ENCODE measurements at places on chromosomes 11 and 22.

DNA sequence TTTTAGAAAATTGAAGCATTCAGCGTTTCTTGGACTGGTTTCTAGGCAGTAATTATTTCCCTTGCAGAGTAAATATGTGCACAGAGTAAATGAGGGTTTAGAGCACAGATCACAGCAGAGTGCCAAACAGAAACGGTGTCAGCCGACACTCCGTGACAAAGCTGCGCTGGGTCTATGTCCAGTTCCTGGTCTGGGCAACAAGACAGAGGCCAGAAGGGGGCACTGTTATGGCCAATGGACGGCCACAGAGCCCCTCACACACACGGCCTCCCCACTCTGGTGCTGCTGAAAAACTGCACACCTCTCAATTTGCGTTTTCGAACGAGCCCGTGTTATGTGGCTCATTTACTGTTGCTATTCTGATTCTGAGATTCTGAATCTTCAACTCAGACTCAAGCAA, 180.7 kb downstream of the MPPED1 start:
- DNase-seq, result no peak

DNA sequence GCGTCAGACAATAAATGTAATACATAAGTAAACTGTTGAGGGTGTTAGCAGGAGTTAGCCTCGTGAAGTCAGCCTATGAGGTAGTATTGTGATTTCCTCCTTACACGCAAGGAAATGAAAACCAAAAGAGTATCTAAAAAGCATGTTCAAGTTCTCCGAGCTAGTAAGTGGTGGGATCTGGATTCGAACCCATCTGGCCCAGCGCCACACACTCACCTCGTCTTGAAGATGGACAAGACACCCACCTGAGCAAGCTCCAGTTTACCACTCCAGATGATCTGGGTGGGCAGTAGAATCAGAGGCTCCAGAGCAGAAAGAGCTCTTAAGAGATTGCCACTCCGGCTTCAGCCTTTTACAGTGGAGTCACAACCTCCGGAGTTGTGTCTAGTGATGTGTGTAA, 140.3 kb downstream of the PKNOX2 start:
- DNase-seq, result no peak

- no peak for DNase-seq
Measured at GRCh38 chr11:10908215-10908951, 50.5 kb upstream of the ZBED5 start.

GRCh38 chr22:46953968-46954765, 191.7 kb downstream of the TBC1D22A start:
- DNase-seq, result no peak

DNA sequence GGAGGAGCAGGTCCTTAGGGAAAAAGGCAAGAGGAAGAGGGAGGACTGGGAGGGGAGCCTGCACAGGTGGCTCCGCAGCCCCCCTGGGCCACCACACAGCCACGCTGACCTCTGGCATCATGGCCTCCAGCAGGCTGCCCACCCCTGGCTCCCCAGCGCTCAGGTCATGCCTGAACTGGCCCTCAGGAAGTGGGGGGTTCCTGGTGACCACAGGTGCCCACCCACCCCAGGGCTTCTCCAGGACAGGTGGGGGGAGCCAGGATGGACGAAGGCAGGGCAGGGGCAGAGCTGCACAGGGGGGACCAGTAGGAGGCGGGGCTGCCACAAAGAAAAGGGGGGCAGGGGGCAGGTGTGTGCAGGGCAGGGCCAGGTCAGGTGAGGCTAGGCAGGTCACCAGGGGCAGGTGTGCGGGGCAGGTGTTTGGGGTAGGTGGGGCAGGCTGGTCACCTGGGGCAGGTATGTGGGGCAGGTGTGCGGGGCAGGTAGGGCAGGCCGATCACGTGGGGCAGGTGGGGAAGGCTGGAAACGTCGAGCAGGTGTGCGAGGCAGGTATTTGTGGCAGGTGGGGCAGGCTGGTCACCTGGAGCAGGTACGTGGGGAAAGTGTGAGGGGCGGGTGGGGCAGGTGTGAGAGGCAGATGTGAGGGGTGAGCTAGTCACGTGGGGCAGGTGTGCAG, 997 bp downstream of the DEAF1 start:
- no peak for DNase-seq

DNA sequence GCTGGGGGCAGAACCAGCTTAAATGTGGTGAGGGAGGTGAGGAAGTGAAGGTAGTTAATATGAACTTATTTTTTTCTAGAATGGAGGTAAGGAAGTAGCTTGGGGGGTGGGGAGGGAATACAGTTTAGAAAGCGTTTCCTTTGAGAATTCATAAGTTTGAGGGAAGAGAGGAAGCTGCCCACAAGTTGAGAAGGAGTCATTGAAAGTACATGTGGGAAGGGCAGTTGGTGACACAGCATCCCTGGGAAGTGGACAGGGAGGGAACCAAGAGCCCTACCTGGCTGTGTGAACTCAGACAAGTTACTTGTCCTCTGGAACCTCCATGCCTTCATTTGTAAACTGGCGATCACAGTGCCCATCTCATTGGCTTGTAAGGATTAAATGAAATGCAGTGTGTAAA, 125.9 kb upstream of the SPON1 start:
- DNase-seq, result no peak

DNA sequence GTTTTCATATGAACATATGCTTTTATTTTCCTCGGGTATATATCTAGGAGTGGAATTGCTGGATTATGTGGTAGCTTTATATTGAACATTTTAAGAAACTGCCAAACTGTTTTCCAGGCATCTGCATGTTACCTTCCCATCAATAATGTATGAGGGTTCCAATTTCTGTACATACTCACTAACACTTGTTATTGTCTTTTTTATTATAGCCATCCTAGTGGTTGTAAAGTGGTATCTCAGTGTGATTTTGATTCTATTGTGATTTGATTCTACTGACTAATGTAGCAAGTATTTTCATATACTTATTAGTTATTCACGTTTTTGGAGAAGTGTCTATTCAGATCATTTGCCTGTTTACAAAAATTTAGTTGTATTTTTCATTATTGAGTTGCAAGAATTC, 2.0 kb downstream of the ANO5 start:
- DNase-seq, result no peak

DNA sequence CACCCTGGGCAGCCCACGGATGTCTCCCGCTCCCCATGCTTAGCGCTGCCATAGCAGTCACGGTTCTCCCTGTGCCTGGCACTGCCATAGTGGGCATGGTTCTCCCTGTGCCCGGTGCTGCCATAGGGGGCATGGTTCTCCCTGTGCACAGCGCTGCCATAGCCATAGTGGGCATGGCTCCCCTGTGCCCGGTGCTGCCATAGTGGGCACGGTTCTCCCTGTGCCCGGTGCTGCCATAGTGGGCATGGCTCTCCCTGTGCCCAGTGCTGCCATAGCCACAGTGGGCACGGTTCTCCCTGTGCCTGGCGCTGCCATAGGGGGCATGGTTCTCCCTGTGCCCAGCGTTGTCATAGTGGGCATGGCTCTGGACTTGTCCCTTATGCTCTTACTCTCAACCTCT, 19.9 kb upstream of the ARAP1 start:
- DNase-seq, result no peak

GRCh38 chr11:117415358-117415896, 87.8 kb downstream of the CEP164 start:
- no peak for DNase-seq

GRCh38 chr11:62143727-62144126, 19.9 kb downstream of the INCENP start:
- no peak for DNase-seq

DNA sequence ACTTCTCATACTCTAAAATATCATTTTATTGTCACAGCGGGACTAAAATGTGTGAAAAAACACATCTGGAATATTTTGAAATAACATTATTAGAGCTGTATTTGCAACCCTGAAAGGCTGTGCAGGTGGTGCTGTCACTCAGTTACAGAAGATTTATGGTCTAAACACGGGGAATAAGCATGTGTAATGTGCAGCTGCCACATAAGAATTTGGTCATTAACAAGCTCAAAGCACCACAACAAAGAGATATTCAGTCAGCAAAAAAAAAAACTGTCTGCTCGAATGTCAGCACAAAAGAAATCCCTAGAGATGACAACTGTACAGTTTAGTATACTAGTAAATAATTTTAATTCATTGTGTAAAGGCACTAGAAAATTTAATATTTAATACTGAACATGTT, 31.3 kb downstream of the TMEM123 start:
- no peak for DNase-seq

- DNase-seq, result no peak
Measured at GRCh38 chr11:125268611-125269010, 104.1 kb downstream of the PKNOX2 start.

DNA sequence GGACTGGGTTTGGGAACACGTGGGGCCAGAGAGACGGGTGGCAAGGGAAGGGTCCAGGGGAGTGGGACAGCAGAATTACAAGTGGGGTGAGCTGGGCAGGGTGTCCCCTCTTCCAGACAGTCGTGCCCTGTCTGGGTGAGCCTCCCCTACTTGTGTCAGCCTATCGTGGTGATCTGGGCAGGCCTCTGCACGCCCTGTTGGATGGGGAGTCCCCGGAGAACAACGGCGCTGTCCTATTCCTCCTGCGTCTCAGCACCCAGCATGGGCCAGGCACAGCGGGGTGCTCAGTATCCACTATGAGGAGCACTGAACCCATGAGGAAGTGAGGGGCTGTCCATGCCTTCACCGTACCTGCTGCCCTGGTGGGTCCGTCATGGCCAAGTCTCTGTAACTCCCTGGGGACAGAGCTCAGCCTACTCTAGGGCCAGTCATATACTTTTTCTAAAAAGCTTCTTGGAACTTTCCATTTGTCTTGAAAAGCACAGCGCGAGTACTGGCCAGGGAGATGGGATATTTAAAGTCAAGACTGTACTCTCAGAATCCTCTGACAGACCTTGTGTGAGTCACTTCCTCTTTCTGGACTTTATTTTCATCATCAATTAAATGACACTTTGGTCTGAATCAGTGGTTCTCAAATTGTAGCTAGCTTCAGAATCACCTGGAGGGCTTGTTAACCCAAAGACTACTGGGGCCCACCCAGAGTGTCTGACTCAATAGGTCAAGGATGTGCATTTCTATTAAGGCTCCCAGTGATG, 81.7 kb upstream of the NECTIN1 start:
- no peak for DNase-seq

DNA sequence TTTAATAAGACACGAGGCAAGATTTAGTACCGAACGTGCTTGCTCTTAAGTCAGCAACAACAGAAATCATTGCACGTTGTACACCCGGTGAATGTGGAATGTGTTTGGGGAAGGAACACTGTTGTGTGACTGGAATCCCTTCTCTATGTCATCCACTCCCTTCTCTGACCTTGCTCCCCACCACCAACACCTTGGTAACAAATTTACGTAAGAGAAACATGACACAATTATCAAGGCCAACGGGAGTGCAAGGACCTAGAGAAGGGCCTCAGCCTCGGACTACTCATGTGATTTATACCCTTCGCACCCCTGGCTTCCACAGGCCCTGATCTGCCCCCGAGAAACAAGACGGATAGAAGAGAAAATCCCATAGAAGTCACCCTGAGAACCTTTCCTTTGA, 236.2 kb downstream of the LARGE1 start:
- DNase-seq, result no peak

Measured in stimulated activated CD8-positive, alpha-beta memory T cell treated with anti-CD3 and anti-CD28 coated beads, Interleukin-4, amount 100 ng/mL, for 4 hours (primary cell).